ENCODE measurements at places on chromosomes 2 and 18. TPM values are rescaled to one million over a fixed set of nuclear protein-coding genes. Genes with fewer than 3 reads are reported as not detected.

PAX3 gene
- total RNA-seq, result not detected

CGREF1 gene
- 2.3 TPM for total RNA-seq

NYAP2 gene
- not detected for total RNA-seq

DNA sequence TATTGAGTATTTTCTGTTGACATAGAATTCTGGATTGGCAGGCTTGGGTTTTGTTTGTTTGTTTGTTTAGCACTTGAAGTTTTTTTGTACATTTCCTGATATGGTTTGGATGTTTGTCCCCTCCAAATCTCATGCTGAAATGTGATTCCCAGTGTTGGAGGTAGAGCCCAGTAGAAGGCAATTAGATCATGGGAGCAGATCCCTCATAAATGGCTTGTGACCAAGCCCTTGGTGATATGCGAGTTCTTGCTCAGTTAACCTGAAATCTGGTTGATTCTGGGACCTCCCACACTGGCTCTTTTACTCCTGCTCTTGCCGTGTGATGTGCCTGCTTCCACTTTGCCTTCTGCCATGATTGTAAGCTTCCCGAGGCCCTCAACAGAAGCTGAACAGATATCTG is 98.0 kb downstream of the PTPN4 start:
- H3K4me1 ChIP-seq, result no peaks in the 10 kb centered on the region
- H3K27ac ChIP-seq, result no peak overlapping the region
- no peaks in the 10 kb centered on the region for H3K27me3 ChIP-seq
- H3K4me3 ChIP-seq, result no peak overlapping the region
- H3K36me3 ChIP-seq, result no peaks in the 10 kb centered on the region

DNA sequence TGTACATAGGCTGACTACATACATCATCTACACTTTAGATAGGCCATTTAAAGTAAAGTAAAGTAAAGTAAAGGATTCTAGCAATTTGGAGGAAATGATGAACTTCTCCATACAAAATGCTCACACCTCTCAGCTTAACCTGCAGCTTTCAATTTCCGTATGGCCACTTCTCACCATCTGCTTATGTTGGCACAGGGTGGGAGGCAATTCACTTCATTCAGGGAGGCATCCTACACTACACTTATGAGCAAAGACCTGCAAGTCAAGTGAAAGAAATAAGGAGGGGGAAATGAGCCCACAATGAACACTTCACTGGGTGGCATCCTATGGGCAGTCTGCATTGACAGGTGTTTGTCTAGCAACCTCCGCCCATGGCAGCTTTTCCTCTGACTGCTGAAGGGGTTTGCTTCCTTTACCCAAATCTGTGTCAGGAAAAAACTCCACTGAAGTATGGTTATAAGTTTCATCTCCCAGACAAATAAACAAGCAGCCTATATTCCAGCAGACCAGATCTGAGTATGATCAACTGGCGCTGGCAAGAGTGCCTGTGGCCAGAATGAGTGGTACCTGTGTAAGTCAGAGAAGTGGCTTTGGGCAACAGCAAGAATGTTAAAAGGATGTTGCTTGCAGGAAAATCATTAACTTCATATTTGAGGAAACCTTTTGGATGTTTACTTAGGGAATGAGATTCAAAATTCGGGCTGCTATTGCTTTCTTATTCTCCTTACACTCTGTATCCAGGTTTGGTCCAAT is 449.1 kb downstream of the TGIF1 start:
- H3K36me3 ChIP-seq, result no peaks in the 10 kb centered on the region
- H3K4me3 ChIP-seq, result no peak overlapping the region
- no peak overlapping the region for H3K27ac ChIP-seq
- H3K27me3 ChIP-seq, result no peaks in the 10 kb centered on the region

GRCh38 chr2:216659276-216659675 is 26.1 kb downstream of the IGFBP2 start:
- no peaks in the 10 kb centered on the region for H3K36me3 ChIP-seq
- H3K27me3 ChIP-seq, result no peaks in the 10 kb centered on the region
- H3K4me3 ChIP-seq, result no peak overlapping the region
- H3K27ac ChIP-seq, result no peak overlapping the region
- DNase-seq, result no peak

- H3K27me3 ChIP-seq, result no peaks in the 10 kb centered on the region
- no peaks in the 10 kb centered on the region for H3K4me1 ChIP-seq
- H3K4me3 ChIP-seq, result no peak overlapping the region
Measured at GRCh38 chr2:86171295-86171694, 24.0 kb downstream of the IMMT start.

GRCh38 chr2:29238497-29238896 is 123.3 kb downstream of the CLIP4 start:
- no peak for DNase-seq
- no peaks in the 10 kb centered on the region for H3K36me3 ChIP-seq
- no peak overlapping the region for H3K27ac ChIP-seq
- no peaks in the 10 kb centered on the region for H3K4me1 ChIP-seq

- peak; percentile 40 for DNase-seq
- no peaks in the 10 kb centered on the region for H3K4me1 ChIP-seq
- H3K4me3 ChIP-seq, result peak overlapping the region; percentile 67
- H3K27me3 ChIP-seq, result no peaks in the 10 kb centered on the region
- H3K36me3 ChIP-seq, result no peaks in the 10 kb centered on the region
Measured at GRCh38 chr2:24491542-24492420, 727 bp downstream of the NCOA1 start.
